Right cardiac atrium (tissue), 5 donors: ENCODE measurements at places on chromosomes 13 and 19.

DNA sequence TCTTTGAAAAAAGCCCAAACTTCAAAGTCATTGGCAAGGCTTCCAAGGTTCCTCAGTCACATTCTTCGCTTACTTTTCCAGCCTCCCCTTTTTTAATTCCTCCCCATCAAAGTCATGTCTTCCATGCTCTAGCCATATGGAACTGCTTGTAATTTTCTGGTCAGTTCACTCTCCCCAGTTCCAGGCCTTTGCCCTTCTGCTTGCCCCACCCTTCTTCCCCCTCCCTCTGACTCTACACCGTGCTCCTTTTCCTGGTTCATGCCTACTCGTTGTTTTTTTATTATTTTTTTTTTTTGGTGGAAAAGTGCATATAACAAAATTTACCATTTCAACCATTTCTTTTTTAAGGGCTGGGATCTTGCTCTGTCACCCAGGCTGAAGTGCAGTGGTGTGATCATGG, 102.3 kb downstream of the UBL3 start:
- DNase-seq = no peak

- DNase-seq = no peak
Measured at GRCh38 chr13:31050486-31051400, 111.0 kb downstream of the HSPH1 start.

GRCh38 chr13:48222358-48223301, 10.4 kb upstream of the ITM2B start:
- peak; percentile 83 for DNase-seq

DNA sequence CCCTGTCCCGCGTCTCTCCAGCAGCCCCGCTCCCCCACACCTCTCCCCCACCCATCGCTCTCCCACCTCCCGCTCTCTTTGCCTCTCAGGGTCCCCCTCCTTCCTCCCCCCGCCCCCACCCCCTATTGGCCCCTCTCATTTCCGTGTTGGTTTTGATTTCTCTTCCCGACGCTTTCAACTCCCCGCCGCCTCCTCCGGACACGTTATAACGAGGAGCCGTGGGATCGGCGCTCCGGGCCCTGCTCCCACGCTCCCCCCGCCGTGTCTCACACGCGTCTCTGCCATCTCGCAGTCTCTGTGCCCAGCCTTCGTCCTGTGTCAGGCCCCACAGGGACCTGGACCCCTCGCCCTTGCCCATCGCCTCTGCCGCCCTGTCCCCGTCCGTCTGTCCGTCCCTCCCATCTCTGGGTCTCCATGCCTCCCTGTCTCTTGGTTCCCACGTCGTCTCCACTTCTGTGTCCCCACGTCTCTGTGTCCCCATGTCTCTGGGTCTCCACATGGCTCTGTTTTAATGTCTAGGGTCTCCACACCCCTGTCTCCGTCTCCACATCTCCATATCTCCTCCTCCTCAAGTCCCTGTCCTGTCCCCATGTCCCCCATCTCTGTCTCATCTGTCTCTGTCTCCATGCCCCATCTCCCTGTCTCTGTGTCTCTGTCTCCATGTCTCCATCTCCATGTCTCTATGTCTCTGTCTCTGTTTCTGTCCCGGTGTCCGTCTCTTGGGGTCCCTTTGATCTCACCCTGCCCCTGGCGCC, 13.1 kb downstream of the ERFL start:
- peak; percentile 37 for DNase-seq

DNA sequence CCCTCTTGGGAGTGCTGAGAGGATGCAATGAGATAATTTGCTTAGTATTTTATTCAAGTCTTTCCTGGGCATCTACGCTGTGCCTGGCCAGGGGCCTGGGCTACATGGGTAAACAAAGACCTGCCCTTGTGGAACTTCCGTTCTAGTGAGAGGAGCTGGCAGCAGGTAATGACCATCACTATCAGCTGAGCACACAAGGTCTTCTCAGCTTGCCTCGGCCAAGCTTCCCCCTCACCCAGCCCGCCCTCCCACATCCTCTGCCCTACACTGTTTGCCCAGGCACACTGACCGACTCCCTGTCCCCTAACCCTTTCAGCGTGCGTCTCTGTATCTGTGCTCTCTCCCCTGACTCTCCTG, 8.6 kb upstream of the FKRP start:
- no peak for DNase-seq

GRCh38 chr13:105616333-105617075, 919.0 kb downstream of the EFNB2 start:
- DNase-seq = no peak

GRCh38 chr19:46748325-46749109, 2.3 kb upstream of the STRN4 start:
- DNase-seq = peak; percentile 70

- no peak for DNase-seq
Measured at GRCh38 chr13:71522941-71523526, 344.0 kb downstream of the DACH1 start.

- no peak for DNase-seq
Measured at GRCh38 chr13:44440046-44440608, 66.5 kb downstream of the SERP2 start.

- DNase-seq = no peak
Measured at GRCh38 chr13:26021516-26021915, 30.3 kb downstream of the SHISA2 start.

GRCh38 chr19:47663911-47664771, 49.1 kb upstream of the EHD2 start:
- peak; percentile 85 for DNase-seq

GRCh38 chr19:53792721-53793433, 31.2 kb downstream of the NLRP12 start:
- peak; percentile 92 for DNase-seq

DNA sequence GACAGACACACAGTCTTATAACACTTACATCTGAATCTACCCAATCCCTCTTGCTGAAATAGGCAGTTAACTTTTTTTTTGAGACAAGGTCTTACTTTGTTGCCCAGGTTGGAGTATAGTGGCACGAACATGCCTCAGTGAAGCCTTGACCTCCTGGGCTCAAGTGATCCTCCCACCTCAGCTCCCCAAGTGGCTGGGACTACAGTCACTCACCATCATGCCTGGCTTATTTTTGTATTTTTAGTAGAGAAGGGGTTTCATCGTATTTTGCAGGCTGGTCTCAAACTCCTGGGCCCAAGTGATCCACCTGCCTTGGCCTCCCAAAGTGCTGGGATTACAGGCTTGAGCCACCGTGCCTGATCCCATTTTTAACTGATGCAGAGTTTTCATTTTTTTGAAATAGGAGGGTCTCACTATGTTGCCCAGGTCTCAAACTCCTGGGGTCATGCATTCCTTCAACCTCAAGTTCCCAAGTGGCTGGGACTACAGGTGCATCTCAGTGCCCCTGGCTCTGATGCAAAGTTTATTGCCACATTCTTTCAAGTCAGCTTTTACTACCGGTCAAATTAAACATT, 7.6 kb downstream of the ELF1 start:
- no peak for DNase-seq

DNA sequence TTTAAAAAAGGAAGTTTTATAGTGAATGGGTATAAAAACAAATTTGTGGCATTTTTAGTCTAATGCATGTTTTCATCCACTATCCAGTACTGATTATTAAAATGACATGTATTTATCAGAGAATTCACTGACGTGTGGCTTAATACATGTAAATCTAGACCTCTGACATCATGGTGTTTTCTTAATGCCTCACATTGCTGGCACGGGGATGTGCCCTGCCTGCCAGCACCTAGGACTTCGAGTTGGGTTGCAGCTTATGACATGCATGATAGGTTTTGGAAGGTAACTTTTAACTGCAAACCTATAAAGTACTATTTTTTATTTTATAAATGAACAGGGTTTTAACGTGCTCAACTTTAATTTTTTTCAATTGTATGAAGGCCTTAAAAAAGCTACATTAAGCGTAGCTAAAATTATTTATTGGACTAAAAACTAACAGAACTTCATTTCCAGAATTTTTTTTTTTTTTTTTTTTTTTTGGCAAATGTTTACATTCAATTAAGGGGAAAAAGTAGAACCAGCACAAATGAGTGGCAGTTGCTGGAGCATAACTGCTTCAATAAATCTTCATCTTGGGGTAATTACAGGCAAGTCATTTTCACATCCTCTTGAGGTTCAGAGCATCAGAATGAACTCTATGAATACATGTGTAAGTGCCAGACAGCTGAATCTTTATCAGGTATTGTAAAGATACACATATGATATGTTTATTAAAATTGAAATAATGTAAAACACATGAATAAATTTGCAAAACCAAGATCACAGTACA, 16.3 kb downstream of the METTL21C start:
- DNase-seq = no peak

DNA sequence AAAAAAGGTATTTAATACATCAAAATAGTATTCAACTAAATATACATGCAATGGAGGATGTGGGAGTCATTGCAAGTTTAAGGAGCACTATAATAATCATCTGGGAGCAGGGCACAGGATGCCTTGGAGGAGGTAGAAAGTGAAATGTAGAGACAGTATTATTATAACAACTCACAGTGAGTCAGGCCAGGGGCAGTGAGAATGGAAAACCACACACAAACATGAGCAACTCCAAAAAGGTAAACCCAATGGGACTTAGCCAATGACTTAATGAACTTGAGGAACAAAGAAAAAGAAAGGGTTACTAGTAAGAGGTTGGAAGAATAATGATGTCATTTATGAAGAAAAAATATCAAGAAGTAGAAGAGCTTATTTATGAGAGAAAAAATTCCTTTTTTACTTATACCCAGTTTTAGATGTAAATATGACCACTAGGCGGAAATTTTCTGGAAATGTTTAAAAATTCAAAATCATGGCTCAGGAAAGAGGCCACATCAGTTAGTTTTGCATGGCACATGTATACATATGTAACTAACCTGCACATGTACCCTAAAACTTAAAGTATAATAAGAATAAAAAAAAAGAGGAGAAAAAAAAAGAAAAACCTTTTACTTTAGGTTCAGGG, 389.3 kb downstream of the SUCLA2 start:
- no peak for DNase-seq

DNA sequence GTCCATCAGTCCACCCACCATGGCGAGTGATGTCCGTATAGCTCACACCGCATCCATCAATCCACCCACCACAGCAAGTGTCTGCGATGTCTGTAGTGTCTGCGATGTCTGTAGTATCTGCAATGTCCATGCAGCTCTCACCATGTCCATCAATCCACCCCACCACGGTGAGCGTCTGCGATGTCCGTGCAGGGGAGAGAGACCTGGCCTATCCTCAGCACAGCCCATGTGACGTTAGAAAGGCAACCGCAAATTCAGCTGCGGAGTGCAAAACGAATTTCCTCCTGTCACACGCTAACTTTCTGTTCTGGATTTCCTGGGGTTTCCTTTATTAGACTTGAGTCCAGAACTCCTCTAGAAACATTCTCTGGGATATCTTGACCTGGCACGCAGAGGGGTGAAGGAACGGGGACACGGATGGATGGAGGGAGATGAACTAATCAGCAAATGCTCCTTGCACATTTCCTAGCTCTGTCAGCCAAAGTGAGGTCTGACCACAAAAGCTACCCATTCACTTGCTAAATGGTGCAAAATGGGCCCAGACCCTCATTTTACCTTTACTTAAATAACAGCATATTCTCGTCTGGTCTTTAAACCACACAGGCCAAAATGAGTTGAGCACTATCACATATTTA, 18.3 kb downstream of the RASA3 start:
- DNase-seq = no peak

DNA sequence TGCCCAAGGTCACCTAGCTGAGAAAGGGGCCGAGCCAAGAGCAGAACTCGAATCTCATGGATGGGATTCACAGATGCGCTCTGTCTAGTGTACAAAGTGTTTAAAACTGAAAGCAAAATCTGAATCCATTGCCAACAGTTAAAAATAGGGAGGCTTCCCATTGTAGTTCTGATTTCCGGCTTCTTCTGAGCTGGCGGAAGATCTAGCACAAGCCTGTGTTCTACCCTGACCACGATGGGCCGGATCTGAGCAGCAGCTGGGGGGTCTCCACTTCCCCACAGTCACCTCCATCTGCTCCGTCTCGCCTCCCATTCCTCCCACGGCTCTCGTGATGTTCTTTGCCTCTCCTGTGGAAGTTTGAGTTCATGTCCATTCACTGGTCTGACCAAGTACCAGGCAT, 2.4 kb downstream of the CACNG8 start:
- DNase-seq = no peak

DNA sequence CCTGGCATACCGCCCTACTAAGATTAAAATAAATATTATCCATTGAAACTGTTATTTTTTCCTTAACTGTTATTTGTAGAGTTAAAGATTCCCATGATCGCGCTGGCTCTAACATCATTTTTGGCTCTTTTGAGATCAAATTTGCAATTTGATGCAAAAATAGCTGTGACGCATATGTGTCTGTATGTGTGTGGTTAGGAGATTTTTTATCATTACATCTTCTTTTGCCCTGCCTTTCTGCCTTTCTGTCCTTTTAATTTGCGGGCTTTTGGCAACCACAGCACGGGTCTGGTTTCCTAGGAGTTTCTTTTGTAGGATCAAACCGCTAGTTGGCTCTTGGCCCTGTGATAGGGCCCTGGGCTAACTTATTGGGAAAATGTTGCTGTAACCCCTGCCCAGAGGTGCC, 37.3 kb upstream of the ALOX5AP start:
- DNase-seq = no peak

DNA sequence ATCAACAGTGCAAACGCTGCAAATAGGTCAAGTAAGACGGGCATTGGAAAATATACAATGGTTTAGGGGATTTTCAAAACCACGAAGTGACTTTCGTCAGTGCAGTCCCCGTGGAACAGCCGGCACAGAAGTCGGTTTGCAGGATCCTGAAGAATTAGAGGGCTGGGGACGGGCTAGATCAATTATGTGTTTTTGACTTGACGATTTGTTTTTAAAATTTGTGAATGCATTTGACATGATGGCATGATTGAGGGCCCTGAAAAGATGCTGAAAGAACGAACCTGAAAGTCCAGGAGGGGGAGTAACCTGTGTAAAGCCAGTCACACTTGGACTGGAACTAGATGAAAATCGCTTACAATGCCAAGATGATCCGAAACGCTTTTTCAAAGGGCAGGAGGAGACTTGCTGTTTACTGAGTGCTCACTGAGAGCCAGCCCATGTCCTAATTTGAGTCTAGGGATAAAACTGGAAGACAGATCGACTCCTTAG, 8.9 kb upstream of the DGKH start:
- no peak for DNase-seq

DNA sequence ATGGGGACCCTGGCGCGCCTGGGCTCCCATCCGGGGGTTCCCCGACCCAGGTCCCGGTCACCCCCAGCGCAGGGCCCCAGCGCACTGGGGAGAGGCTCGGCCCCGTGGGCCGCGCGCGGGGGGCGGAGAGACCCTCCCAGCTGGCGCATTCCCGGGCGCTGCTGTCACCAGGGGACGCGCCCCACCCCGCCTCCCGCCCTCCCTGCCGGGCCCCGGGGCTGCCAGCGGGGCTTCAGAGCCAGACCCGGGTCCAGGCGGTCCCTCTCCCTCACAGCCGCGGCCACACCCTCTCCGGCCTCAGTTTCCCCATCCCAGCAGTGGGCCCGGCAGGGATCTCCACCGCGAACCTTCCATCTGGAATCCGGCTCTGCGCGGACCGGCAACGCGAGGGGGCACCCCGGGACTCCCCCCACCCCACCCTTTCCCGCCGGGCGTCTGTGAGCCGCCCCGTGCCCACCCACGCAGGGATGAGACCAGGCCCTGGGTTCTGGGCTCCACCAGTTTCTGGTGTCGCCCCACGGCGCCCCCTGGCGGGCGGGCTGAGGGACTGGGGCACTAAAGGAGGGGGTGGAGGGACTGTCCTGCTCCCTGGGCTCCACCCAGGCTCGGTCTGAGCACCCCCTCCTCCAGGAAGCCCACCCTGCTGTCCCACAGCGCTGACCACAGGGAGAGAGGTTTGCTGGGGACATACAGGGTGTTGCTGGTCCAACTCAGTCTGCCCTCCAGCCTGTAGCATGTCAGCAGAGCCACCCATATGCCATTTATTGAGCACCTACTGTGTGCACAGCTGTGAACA, 878 bp upstream of the ADAMTSL5 start:
- DNase-seq = peak; percentile 86
